ENCODE measurements at places on chromosomes 13 and 19.

GRCh38 chr13:113126265-113127150 is 3.9 kb downstream of the F10 start:
- DNase-seq: no peak

DNA sequence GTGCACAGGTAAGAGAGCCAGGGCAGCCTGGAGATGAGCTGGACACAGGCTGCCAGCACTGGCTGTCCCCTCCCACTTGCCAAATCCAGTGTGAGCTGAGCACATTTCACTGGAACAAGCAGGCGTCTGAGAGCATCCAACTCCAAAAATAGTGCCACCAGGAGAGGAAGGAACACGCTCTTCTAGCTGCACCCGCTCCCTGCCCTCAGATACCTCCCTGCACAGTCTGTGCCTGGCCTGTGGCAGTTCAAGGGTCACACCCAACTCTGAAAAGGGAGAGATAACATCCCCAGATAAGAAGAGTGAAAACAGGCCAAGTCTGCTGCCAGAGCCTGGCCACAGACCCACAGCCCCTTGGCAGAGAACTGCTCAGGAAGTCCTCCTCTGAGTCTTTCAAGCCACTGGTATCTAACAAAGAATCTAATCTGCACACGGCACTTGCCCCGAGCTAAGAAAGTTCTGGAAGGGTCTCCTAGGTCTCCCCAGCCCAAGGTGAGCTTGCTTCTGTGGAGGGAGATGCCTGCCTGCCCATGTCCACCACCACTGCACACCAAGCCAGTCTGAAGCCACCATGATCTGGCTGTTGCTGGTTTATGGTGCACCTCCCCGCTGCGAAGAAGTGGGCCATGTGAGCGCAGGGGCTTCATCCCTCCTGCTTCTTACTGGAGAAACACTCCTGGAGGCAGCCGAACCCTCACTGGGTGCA is 14.7 kb downstream of the ELL start:
- no peak for DNase-seq

GRCh38 chr13:41492432-41493260 is 35.3 kb downstream of the RGCC start:
- DNase-seq: no peak

- no peak for DNase-seq
These were observed 10.6 kb upstream of the NFIX start for GRCh38 chr19:12984683-12985048.

DNA sequence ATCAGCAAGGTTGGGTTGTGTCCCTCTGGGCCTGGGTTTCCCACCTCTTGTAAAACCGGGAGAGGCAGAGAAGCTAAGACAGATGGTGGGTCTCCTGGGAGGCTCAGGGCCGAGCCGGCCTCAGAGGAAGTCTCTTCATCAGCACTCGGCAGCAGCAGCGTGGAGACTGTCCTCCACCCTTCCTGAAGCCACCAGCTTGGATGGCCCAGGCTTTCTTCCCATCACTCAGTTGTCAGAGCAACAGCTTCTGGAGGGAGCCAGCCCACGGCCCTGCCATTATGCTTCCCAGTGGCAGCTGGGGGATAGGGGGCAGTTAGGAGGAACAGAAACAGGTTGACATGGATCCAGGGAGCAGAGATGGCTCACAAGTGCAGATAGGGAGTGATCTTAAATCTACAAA is 191.0 kb downstream of the KATNAL1 start:
- no peak for DNase-seq

GRCh38 chr13:106570299-106570852 is 2.4 kb upstream of the ARGLU1 start:
- DNase-seq: no peak

GRCh38 chr13:37326334-37326733 is 220.9 kb upstream of the CSNK1A1L start:
- no peak for DNase-seq

GRCh38 chr13:104477261-104477660 is 1411.0 kb upstream of the SLC10A2 start:
- DNase-seq: no peak

- no peak for DNase-seq
These were observed 36.8 kb upstream of the MBNL2 start for GRCh38 chr13:97185291-97185690.

- DNase-seq: no peak
These were observed 4.0 kb downstream of the EBI3 start for GRCh38 chr19:4233282-4233853.

- no peak for DNase-seq
These were observed 166.0 kb upstream of the UBL3 start for GRCh38 chr13:30016398-30016797.

GRCh38 chr13:22883956-22884355 is 296.8 kb upstream of the SGCG start:
- DNase-seq: no peak

DNA sequence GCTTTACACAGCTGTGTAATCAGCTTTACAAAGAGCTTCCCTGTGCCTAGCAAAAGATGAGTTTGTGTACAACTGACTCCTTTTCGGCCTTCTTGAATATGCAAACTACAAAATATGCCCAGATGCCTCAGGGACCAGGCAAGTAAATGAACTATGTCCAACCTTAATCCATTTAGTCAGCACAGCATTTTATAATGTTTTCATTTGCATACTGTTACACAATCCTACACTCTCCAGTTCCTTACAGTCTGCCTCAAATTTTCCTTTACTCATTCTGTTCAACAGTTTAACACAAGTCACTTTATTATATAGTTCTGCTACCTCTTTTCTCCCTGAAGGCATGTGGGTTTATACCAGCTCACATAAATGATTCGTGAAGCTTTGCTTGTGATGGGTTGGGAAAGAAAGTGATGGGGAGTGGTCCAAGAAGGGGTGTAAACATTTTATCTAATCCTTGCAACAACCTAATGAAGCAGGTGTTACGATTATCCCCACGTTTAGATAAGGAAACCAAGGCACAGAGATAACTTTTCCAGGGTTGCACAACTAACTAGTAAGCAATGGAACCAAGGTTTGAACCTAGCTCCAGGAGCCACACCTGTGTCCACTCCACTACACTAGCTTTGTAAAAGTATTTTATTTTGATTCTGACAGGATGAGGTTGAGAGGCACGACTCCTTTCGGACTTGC is 3.3 kb upstream of the USP12 start:
- no peak for DNase-seq

- no peak for DNase-seq
These were observed 109.2 kb upstream of the SLC7A1 start for GRCh38 chr13:29704648-29705047.

- DNase-seq: peak; percentile 83
These were observed 43.1 kb downstream of the PCCA start for GRCh38 chr13:100131863-100132574.

GRCh38 chr19:3725640-3726310 is 17.6 kb downstream of the TJP3 start:
- no peak for DNase-seq

DNA sequence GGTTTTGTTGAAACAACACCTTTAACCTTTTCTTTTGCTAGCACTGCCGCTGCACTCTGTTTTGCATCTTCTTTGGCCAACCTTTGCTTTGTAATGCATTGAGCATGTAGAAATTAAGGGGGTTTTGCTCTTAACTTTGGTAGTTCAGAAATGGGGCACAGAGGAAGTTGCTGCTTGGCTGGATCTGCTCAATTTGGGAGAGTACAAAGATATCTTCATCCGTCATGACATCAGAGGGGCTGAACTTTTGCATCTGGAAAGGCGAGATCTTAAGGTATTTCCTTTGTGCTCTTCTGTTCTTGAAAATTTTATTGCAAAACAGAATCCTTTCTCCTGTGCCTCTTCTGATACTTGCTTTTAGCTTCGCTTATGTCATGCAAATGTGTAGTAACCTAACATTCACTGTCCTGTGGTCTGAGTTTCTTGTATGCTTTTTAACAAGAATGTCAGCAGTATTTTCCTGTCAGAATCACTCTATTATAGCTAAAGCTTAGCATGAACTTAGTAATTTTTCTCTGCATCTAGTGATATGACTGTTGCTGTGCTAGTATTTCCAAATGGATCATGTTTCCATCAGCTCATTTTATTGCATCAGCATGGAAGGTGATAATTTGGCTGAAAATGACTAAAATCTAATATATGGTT is 50.7 kb upstream of the AKAP11 start:
- DNase-seq: no peak

- DNase-seq: no peak
These were observed 143.5 kb downstream of the RXFP2 start for GRCh38 chr13:31882794-31883193.

DNA sequence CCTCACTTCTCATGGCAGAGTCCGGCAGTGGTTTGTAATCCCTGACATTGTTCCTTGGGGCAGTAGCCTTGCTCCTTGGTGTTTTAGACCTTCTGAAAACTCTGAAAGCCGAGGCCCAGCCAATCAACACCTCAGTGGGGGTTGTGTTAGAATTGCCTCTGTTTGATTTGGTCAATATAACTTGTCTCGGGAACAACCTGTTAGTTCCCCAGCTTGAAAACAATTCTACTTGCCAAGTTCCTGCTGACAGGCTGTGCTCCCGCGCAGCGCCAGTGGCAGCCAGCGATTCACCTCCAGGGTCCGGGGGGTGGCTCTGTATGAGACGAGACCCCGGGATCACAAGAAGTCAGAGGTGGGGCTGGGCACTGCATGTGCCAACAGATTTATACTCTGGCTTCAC is 81.4 kb upstream of the MEDAG start:
- DNase-seq: no peak

- DNase-seq: no peak
These were observed 56.5 kb downstream of the INTS6 start for GRCh38 chr13:51396352-51396751.

- no peak for DNase-seq
These were observed 352.0 kb downstream of the TSHZ3 start for GRCh38 chr19:30997222-30997621.

- DNase-seq: no peak
These were observed 235.6 kb upstream of the SOX21 start for GRCh38 chr13:94947965-94948371.

- peak; percentile 26 for DNase-seq
These were observed 47.5 kb downstream of the C13orf46 start for GRCh38 chr13:113926301-113926761.

- no peak for DNase-seq
These were observed 591 bp downstream of the DEDD2 start for GRCh38 chr19:42216653-42217519.

All from NCI-H226 (cell line).